Foreskin keratinocyte (primary cell): ENCODE measurements at places on chromosomes 11 and 22. TPM values are rescaled to one million over a fixed set of nuclear protein-coding genes. Genes with fewer than 3 reads are reported as not detected.

SLC15A3 gene
- polyA plus RNA-seq: 2.4 and 10.3 TPM in 2 replicates

TSSK2 gene
- polyA plus RNA-seq: not detected in 2 replicates

BLID gene
- polyA plus RNA-seq: not detected in 2 replicates

TBX10 gene
- polyA plus RNA-seq: not detected in 2 replicates

GTSE1 gene
- polyA plus RNA-seq: 11.4 and 16.6 TPM in 2 replicates

UPK2 gene
- polyA plus RNA-seq: 0.25 and 0.32 TPM in 2 replicates

PTH gene
- polyA plus RNA-seq: not detected in 2 replicates

TEX12 gene
- not detected in 2 replicates for polyA plus RNA-seq

OR5P2 gene
- polyA plus RNA-seq: not detected in 2 replicates

CBY1 gene
- 50.8 and 52.4 TPM in 2 replicates for polyA plus RNA-seq

MMP13 gene
- not detected in 2 replicates for polyA plus RNA-seq

CD3E gene
- not detected in 2 replicates for polyA plus RNA-seq

SLC22A9 gene
- not detected in 2 replicates for polyA plus RNA-seq

CSF2RB gene
- not detected in 2 replicates for polyA plus RNA-seq

TMEM134 gene
- 59.2 and 69.8 TPM in 2 replicates for polyA plus RNA-seq

RCOR2 gene
- polyA plus RNA-seq: 1.7 and 1.8 TPM in 2 replicates

TYMP gene
- 50.0 and 66.5 TPM in 2 replicates for polyA plus RNA-seq

BTBD18 gene
- polyA plus RNA-seq: not detected in 2 replicates

CTSD gene
- 185 and 260 TPM in 2 replicates for polyA plus RNA-seq
